Activated CD4-positive, alpha-beta T cell treated with anti-CD3 and anti-CD28 coated beads, Interleukin-2, amount 10 ng/mL, durations not matched to agents 7 days and 5 days (primary cell): ENCODE measurements at places on chromosomes 7 and 10.

DNA sequence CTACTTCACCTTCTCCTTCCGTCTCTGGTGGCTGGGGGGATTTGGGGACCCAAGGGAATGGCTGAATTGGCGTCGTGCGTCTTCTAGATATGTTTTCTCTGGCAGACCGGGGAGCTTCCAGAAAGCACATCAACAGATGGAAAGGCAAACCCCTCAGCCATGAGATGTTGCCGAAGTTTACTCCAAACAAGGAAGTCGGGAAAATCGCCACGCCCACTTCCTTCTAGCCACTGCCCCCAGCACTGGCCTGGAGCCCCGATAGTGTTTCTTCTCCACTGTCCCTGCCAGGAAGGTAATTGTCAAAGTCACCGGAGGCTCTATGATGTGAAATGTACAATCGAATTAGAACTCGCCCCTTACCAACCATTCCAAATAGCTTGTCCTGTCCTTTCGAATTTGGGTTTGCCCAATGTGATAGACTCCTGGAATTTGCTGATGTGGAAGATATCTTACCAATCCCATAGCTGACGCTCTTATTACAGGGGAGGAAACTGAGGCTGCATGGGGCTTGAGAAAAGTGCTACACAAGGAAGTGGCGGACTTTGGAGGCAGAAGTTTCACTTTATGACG, 191.0 kb downstream of the LSM5 start:
- no peaks in the 10 kb centered on the region for H3K36me3 ChIP-seq
- H3K27me3 ChIP-seq = peaks cover 47% of the 10 kb centered on the region
- no peak overlapping the region for H3K4me3 ChIP-seq
- DNase-seq = no peak
- peaks cover 9% of the 10 kb centered on the region for H3K4me1 ChIP-seq
- H3K27ac ChIP-seq = no peak overlapping the region

GRCh38 chr7:7595451-7595850, 28.8 kb downstream of the MIOS start:
- H3K36me3 ChIP-seq = peaks cover 29% of the 10 kb centered on the region
- DNase-seq = no peak
- H3K4me1 ChIP-seq = no peaks in the 10 kb centered on the region

- no peaks in the 10 kb centered on the region for H3K36me3 ChIP-seq
- H3K27ac ChIP-seq = no peak overlapping the region
- no peaks in the 10 kb centered on the region for H3K4me1 ChIP-seq
- H3K4me3 ChIP-seq = no peak overlapping the region
- DNase-seq = no peak
- H3K27me3 ChIP-seq = no peaks in the 10 kb centered on the region
These were observed 80.2 kb downstream of the KCND2 start for GRCh38 chr7:120353171-120353570.

DNA sequence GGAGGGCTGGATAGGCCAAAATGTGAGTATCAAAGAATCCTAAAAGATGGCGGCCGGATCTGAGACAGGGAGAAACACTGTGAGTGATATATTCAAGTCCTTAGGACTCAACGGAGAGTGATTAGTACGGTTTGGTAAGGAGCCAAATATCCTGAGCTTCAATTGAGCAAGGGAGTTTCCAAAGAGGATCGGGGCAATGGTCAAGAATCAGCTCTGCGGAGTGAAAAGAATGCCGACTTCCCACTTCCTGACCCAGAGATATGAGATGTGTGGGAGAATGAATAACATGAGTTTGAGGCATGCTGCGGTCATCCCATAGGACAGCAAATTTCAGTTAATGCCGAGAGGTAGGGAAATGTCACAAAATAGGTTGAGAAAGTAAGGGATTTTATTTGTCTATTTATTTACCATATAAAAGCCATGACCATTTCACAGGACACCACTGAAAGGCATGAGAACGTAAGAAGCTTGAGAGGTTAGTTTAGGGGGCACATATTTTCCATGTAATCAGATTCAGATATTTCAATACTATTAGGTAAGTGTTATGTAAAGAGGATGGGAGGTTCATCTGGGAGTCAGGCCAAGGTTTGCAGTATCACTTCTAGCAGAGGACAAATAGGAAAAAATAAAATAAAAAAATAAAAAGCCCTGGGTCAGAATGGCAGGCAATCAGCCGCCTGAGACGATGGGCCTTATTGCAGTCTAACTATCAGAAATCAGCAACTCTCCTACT, 165.6 kb downstream of the HGF start:
- no peak overlapping the region for H3K27ac ChIP-seq
- no peaks in the 10 kb centered on the region for H3K4me1 ChIP-seq
- no peaks in the 10 kb centered on the region for H3K27me3 ChIP-seq
- DNase-seq = no peak
- no peak overlapping the region for H3K4me3 ChIP-seq
- no peaks in the 10 kb centered on the region for H3K36me3 ChIP-seq

DNA sequence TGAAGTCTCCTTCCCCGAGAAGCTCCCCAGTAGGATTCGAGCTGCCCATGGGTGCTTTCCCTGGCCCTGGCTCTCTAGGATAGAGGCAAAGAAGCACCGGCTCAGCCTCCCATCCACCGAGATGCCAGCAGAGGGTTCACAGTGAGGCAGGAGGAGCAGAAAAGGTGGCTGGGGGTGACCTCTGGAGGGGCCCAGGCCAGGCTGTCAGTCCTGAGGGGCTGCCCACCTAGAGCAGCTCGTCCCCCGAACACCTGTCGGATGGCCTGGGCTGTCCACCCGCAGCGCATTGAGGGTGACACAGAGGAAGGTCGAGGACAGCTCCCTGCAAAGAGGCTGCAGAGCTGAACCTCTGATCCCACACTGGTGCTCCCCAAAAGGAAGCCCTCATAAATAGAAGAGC, 167.2 kb upstream of the PPP2R2D start:
- no peaks in the 10 kb centered on the region for H3K4me1 ChIP-seq
- no peaks in the 10 kb centered on the region for H3K36me3 ChIP-seq
- no peak for DNase-seq

GRCh38 chr7:118148930-118149329, 35.0 kb upstream of the LSM8 start:
- DNase-seq = no peak
- H3K36me3 ChIP-seq = no peaks in the 10 kb centered on the region
- no peak overlapping the region for H3K4me3 ChIP-seq
- peaks cover 14% of the 10 kb centered on the region for H3K27me3 ChIP-seq

- no peaks in the 10 kb centered on the region for H3K27me3 ChIP-seq
- peaks cover 45% of the 10 kb centered on the region for H3K4me1 ChIP-seq
- H3K27ac ChIP-seq = no peak overlapping the region
- no peak for DNase-seq
These were observed 124.7 kb downstream of the MAD1L1 start for GRCh38 chr7:2108071-2108455.

GRCh38 chr10:129870961-129871621, 93.0 kb downstream of the EBF3 start:
- H3K36me3 ChIP-seq = no peaks in the 10 kb centered on the region
- H3K27ac ChIP-seq = no peak overlapping the region
- no peaks in the 10 kb centered on the region for H3K27me3 ChIP-seq
- H3K4me3 ChIP-seq = no peak overlapping the region

- no peaks in the 10 kb centered on the region for H3K36me3 ChIP-seq
- H3K27me3 ChIP-seq = peaks cover 3% of the 10 kb centered on the region
- peaks cover 12% of the 10 kb centered on the region for H3K4me1 ChIP-seq
- H3K27ac ChIP-seq = no peak overlapping the region
- no peak overlapping the region for H3K4me3 ChIP-seq
- DNase-seq = no peak
These were observed 64.0 kb downstream of the MTPAP start for GRCh38 chr10:30284865-30285594.

DNA sequence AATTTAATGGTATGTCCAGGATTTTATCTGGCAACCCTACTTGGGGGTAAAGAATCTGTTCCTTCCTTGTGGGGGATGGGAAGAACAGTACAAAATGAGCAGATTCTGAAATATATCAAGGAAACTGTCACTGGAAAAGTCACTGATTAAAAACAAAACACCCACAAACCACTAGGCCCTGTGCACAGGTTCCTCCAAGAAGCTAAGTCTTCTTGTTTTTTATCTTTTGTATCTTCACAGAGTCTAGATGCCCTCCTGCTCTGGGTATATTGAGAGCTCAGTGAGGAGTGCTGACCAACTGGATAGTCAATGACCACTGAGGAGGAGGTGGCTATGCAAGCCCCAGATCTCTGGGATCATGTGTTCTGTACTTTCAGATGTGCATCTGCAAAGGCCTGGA, 86.8 kb upstream of the ANKRD1 start:
- peak overlapping the region; percentile 83 for H3K27ac ChIP-seq
- no peak for DNase-seq
- peaks cover 13% of the 10 kb centered on the region for H3K27me3 ChIP-seq
- no peak overlapping the region for H3K4me3 ChIP-seq
- no peaks in the 10 kb centered on the region for H3K36me3 ChIP-seq

DNA sequence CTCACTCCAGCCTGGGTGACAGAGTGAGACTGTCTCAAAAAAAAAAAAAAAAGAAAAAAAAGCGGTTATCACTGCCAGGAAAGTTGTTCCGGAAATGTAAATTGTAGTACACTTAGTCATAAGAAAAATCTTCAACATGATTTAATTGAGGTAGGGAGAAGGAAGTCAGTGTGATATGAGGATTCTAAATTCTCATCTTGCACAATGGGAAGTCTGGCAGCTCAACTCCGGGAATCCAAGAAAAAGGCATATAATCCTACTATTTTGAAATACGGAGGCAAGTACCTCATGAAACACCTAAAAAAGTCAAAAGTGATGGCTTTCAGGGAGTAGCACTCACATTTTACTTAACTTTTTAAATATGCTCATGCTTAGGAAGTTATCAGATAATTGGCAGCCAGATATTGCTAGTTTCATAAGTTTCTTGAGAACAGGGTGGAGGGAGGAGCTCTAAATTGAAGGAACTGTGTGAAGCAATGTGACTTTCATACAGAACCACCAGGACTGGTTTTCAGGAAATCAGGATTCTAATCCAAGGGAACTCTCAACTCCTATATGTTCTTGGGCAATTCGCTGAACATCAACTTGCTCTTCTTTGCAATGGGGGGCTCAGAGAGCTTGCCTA, 2.7 kb upstream of the C7orf25 start:
- no peaks in the 10 kb centered on the region for H3K27me3 ChIP-seq
- peak overlapping the region; percentile 90 for H3K27ac ChIP-seq
- no peak overlapping the region for H3K4me3 ChIP-seq
- no peak for DNase-seq
- peaks cover 61% of the 10 kb centered on the region for H3K36me3 ChIP-seq

DNA sequence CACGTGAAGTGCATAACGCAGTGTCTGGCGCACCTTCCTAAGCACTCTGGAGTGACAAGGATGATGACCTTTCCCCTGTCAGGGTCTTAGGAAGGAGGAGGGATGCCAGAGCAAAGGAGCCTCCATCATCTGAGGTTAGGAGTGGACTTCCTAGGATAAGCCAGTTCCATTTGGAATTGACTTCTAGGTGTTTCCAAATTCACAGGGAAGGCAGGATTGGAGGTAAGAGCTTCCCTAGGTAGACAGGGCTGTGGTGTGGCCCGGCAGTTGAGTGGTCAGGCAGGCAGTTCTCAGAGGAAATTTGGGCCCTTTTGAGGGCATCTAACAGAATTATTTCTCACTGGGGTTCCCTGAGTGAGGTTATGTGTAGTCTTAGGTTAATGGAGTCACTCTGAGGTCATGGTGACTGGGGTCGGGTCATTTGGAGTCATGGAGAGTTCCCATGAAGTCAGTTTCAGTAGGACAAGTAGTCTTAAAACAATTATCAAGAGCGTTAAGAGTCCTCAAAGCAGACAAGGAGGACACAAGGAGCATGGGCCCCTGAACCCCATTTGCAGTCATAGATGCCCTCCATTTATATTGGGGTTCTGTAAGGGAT, 8.2 kb downstream of the PPIF start:
- peaks cover 64% of the 10 kb centered on the region for H3K36me3 ChIP-seq
- peaks cover 22% of the 10 kb centered on the region for H3K4me1 ChIP-seq
- H3K27me3 ChIP-seq = no peaks in the 10 kb centered on the region
- DNase-seq = no peak
- H3K27ac ChIP-seq = no peak overlapping the region

DNA sequence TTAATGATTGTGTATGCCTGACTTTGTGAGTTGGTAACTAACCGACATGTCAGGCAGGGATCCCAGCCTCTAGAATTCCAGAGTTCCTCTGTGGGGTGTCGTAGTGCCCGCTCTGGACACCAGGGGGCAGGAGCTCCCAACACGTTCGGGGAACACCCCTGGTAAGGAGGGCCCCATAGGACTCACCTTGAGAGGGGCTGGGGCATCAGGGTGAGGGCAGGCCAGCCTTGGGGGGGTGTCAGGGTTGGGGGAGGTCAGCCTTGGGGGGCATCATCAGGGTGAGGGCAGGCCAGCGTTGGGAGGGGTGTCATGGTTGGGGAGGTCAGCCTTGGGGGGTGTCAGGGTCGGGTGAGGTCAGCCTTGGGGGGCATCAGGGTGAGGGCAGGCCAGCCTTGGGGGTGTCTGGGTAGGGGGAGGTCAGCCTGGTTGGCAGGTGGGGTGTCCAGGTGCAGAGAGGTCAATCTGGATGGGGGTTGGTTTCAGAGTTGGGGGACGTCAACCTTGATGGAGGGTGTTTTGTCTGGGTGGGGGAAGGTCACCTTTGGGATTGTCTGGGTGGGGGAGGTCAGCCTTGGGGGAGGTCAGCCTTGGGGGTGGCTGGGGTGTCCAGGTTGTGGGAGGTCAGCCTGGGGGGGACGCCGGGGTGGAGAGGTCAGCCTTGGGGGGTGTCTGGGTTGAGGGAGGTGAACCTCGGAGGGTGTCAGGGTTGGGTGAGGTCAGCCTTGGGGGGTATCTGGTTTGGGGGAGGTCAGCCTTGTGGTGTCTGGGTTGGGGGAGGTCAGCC, 45.6 kb upstream of the SUN1 start:
- H3K27ac ChIP-seq = no peak overlapping the region
- H3K4me1 ChIP-seq = peaks cover 3% of the 10 kb centered on the region
- no peak overlapping the region for H3K4me3 ChIP-seq
- H3K36me3 ChIP-seq = peaks cover 22% of the 10 kb centered on the region

GRCh38 chr7:73721377-73721817, 1.9 kb upstream of the STX1A start:
- no peak overlapping the region for H3K4me3 ChIP-seq
- peaks cover 19% of the 10 kb centered on the region for H3K27me3 ChIP-seq
- no peak overlapping the region for H3K27ac ChIP-seq
- no peak for DNase-seq

DNA sequence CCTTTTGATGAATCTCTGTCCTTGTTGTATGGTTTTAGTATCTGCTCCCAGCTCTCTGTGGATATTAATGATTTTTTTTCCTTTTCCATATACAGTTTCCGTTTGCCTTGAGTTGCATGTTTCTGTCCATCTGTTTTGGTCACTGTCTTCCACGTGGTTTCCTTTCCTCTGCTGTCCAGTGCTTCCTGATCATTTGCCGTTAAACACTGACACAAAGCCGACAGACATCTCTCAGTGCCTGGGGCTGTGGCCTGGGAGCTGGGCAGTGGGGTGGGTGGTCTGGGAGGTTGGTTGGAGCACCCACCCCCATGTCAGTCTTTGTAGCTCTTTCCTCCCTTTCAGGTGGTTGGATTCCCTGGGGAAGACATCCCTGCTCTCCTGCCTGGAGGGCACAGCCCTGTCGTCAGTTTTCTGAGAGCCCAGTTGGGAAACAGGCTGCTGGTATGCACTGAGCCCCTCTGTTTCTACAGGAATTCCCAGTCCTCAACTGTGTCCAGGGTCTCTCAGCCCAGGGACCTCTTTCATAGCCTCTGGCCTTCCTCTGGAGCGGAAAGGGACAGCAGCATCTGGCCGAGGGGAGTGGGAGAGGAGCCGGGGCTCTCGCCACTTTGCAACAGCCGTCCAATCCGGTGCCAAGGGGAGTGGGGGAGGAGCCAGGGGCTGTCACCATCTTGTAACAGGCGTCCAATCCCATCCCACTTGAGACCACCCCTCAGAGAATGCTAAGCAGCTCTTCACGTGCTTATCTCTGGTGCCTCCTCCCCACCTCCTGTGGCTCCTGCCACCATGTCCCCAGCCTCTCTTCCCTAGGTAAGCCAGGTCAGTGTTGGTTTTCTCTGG, 26.7 kb upstream of the MKI67 start:
- no peaks in the 10 kb centered on the region for H3K36me3 ChIP-seq
- peaks cover 27% of the 10 kb centered on the region for H3K27me3 ChIP-seq
- H3K27ac ChIP-seq = no peak overlapping the region
- H3K4me3 ChIP-seq = no peak overlapping the region
- H3K4me1 ChIP-seq = no peaks in the 10 kb centered on the region
- no peak for DNase-seq
